ENCODE measurements at places on chromosomes 5 and 9. TPM values are rescaled to one million over a fixed set of nuclear protein-coding genes. Genes with fewer than 3 reads are reported as not detected.

SPATA31A3 gene
- total RNA-seq: not detected

PTPRD gene
- total RNA-seq: 7.1 TPM

BTNL3 gene
- total RNA-seq: not detected

EGR1 gene
- total RNA-seq: 8.4 TPM

DNA sequence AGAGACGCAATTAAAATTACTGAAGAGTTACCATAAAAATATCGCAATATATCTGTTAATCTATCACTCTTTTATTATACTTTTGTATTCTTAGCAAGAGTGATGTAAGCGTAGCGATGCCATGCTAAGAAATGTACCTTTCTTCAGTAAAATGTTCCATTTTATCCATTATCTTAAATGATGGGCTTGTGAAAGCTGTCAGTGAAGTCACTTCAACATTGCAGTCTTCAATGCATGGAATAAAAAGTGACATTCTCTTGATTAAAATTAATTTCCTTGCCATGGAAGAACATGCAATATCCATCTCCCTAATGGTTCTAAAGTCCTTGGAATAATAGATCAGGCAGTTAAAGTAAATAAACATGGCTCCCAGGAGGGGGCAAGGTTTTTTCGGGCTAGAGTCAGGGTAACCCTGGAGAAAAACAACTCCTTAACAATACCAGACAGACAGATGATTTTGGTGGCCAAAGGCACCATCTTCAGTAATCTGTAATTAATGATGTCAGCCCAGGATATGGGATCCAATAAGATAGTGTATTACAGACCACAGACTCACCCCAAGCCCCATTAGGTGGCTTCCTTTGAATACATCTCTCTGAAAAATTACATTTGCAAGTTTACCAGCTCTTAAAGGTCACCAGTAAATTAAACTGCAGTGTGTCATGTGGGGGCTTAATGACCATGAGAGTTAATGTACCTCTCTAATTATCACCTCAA, 677.1 kb downstream of the DTWD2 start:
- DNase-seq: no peak

GRCh38 chr9:127991757-127992274, 11.0 kb upstream of the EEIG1 start:
- DNase-seq: no peak

GRCh38 chr9:112793213-112793810, 42.8 kb downstream of the SNX30 start:
- peak; percentile 82 for DNase-seq

DNA sequence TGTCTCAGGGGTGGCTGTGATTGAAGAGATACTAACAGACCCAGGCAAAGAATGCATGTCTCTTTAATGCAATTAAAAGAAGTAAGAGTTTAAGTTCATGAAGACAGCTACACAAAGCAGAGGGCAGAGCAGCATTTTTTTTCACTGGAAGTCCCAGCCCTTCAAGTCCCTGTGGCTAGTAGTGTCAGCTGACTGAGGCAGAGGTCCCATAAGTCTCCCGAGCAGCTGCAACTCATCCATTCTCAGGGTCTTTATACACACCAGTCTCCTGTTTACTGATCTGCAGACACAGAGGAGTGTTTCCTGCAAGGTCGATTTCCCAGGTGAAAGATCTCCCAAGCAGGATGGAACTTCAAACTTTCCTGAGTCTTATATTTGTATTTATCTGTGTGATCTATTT, 169.4 kb upstream of the GLRA1 start:
- no peak for DNase-seq

DNA sequence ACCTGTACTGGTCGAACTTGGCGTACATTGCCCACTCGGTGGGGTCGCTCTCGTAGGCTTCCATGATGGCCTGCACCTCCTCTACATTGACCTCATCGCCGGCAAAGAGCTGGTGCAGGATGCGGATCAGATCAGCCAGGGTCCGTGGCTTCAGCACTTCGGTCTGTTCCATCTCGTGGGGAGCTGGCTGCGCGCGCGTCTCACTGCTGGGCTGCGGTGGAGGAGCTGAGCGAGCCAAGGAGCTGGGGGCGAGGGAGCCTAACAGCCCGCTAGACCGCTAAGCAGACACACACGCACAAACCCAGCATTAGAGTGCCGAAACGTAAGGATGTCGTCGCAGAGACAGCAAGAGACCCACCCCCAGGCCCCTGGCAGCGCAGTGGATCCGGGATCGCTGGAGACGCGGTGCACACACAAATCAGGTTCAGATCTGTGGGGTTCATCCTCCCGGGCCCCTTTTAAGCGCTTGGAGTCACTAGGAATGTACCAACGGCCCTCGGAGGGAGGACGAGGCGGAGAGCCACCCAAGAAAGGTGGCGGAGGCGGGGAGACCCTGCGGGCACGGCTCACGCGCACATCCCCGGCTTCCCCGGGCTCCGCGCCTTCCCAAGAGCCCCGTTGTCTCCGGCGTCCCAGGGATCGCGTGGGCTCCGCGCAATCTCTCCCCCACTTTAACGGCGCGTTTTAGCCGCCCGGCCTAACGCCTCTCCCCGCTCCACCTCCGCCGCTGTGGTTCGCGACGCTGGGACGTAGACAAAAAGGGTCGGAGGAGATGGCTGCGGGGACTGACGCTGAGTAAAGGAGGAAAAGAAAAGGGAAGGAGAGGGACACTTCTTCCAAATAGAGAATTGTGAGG, at the start of gene CDO1:
Gene CDO1 (minus strand): TSS at position 434 of the 856 bp plus-strand sequence. CDS start 262 bp downstream, at position 172.
- DNase-seq: peak; percentile 72

- peak; percentile 70 for DNase-seq
These were observed 293.2 kb downstream of the ARHGAP26 start for GRCh38 chr5:143063175-143063970.

DNA sequence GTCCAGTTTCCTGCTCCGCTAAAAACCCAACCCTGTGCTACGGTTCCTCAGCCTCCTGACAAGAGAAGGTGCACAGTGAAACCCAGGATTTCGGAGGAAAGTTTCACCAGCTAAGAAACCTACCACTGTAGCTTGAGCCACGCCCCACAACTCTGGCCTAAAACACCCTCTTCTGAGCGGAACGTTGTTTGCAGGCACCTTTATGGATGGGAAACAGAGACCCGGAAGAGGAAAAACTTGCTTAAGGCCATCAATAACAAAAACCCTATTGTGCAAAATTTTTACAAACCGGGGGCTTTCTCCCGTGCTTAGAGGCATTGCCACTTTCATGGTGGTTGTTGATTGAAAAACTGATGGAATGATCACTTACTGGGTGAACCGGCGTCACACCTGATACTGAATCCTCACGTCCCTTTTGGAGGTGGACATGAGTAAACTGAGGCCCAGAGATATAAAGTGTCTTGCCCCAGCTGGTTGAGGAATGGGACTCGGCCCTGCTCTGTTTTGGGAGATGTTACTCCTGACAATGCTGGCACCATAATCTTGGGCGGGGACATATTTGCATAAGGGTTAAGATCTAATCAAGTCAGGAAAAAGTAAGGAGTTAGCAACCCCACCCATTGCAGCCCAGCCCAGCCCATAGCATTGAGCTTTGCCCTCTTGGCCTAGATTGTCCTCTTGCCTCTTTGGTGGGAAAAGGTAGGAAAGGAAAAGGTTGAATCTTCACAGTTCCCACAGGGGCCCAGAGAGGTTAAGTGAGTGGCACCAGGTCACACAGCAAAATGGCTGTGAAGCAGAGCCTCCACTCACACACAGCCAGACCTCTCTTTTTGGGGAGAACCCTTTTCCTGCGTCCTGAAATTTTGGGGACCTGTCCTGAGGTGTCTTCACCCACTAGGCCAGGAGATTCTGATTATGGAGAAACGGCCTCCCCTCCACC, 23.2 kb upstream of the PTGS1 start:
- no peak for DNase-seq

GRCh38 chr5:34501016-34501415, 155.1 kb upstream of the RAI14 start:
- no peak for DNase-seq

DNA sequence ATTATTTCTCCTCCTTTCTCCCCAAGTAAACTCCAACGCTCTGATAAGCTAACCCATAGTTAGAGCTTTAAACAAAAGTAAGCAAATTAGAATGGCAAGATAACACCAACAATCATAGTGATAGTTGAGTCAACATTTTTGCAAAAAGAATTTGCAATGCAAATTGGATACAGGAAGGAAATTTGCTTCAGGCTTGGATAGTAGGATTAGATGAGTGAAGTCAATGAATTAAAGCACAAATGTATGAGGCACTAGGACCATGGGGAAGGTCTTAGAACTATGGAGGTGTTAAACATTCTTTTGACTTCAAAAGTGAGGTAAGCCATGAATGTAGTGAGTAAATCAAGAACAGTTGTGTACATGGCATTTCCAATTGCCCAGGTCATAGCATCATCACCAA, 289.8 kb upstream of the GRAMD2B start:
- DNase-seq: no peak

GRCh38 chr5:389891-390622, 52.9 kb upstream of the EXOC3 start:
- no peak for DNase-seq
